Esophagus muscularis mucosa (tissue), 4 donors: ENCODE measurements at places on chromosomes 1 and 21.

DNA sequence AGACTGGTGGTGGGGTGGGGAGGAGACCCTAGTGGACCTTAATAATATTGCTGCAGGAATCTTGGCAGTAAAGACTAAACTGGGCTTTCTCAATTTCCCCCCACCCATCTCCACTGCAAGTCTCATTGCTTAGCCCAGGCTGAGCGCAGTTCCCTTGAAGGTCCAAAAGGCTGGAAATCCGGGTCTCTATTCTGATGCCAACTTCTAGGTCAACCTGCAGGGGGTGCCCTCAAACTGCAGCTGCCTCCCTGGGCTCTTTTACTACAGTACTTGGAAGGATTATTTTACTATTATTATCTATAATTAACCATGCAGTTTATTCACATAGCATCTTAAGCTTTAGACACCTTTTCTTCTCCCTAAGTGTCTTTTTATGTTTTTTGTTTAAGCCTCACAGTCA lies 85.4 kb upstream of the WARS2 start:
- no peak for DNase-seq

DNA sequence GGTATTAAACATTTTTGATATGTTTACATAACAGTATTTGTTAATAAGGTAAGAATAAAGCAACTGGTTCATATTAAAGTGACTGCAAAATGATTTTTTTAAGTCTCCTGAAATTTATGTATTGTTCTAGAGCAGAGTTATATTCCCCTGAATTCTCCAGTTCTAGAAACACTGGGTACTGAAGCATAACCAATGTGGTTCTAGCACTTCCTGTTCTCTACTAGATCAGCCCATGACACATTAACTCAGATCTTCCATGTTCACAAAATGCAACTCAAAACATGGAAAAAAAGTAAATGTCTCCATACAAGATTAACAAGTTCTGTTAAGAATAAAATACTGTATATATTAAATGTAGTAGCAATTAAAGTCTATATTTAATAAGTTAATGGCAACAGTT lies 3.9 kb downstream of the NEGR1 start:
- DNase-seq: no peak

DNA sequence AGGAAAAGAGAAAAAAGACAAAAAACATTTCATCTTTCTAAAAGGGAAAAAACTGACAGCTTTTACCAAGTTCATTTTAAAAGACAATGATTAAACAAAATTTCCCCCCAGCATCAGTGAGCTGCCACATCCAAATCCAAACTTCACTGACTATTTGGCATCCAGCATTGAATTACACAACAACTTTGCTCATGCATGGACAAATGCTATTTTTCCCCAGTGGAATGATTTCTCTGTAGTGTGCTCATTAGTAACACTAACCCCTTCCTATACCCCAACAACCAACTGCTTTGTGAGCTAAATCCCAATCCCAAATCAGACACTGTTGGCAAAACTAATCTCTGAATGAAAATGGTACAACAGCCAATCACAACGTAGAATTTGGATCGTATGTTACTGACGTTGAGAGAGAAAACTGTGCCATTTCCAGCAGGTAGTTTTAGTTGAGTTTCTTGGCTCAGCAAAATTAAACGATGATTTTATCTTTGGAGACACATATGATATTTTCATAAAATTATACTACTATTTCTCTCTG lies 37.9 kb downstream of the PIK3R3 start:
- DNase-seq: no peak

DNA sequence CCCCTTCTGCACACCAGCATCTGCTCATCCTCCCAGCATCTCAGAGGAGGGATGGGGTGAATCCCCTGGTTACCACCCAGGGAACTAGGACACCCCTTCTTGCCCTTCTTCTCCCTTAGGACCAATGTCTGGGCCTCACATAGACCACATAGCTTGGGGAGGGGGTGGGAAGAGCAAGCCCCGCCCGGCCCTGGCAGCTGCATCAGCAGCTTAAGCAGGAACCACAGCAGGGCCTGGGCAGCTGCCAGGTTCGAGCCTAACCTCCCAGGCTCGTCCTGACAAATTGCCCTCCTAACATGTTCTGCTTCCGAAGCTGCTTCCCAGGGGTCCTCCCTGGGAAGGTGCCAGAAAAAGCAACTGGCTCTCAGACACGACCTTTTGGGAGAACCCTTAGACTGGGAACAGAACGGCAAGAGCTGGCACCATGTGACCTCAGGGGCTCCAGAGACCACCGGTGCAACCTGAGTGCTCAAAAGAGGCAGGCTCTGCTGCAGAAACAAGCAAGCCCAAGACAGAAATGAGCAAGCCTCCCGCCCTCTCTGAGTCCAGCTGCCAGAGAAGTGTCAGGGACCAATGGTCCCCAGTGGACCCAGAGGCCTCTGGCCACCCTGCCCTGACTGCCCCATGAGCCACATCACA lies 18.4 kb upstream of the CLSTN1 start:
- DNase-seq: no peak

- DNase-seq: no peak
Observed at GRCh38 chr1:217140041-217140901, 417.0 kb upstream of the ESRRG start.
